ENCODE measurements at places on chromosomes 7 and 10.

- DNase-seq, result no peak
Observed at GRCh38 chr10:98258683-98259454, 9.1 kb downstream of the LOXL4 start.

DNA sequence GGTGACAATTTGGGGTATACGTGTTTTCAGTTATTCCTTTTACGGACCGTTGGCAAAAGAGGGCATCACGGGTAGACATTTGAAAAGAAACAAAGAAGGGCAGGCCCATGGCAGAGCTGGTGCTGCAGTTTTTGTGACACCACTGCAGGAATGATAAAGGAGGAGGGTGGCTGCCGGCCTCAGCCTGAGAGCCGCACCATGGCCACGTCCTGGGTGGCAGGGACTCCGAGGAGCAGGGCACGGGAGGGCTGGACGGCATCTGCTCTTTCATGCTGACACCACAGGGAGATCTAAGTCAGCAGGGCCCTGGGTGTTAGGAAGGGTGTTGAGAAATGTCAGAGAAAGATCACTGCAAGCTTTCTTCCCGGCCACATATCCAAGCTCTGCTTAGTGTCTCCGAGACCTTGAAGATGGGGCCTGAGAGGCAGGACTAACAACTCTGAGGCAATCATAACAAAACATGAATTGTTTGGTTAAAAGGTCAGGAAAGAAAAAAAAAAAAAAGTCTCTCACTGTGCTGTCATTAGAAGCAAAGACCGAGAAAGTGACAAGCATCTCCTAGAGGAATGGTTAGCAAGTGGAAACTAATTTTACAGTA, 36.6 kb downstream of the INSYN2A start:
- DNase-seq, result no peak

GRCh38 chr7:4785371-4785770, 9.9 kb downstream of the AP5Z1 start:
- no peak for DNase-seq

- DNase-seq, result no peak
Observed at GRCh38 chr10:95360122-95360714, 69.4 kb upstream of the PDLIM1 start.

GRCh38 chr10:83539528-83540308, 599.6 kb upstream of the GHITM start:
- DNase-seq, result peak; percentile 88

DNA sequence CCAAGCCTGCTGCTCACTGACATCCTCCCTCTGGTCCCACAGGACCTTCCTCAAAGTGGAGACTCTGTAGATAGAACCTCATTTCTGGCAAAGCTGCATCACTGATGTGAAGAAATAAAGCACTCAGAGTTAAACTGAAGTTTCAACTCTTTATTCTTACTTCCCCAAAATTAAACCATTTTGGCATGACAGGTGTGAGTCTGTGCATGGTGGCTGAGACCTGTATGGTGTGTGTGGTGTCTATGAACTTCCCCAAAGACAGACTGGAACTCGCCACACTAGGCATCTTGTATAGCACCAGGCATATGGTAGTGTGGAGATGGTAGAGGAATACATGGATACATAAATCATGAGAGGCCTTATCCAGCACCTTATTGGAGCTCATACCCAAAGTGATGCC, 6.6 kb upstream of the WDFY4 start:
- DNase-seq, result no peak

DNA sequence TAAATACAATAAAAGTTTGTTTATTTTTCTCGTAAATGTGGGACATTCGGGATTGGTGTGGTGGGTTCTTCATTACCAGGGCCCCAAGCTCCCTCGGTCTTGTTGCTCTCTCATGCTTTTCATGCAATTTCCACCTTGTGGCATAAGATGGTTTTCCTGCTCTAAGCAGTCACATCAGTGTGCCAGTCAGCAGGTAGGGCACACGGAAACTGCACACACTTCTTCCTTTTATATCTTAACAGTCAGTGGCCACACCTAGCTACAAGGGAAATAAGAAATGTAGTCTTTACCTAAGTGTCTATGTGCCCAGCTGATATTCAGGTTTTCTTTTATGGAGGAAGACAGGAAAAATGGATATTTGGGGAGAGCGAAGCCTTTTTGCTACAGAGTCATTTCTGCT, 6.5 kb downstream of the TAF5 start:
- DNase-seq, result no peak

- DNase-seq, result no peak
Observed at GRCh38 chr10:44906486-44906885, 4.7 kb upstream of the TMEM72 start.

DNA sequence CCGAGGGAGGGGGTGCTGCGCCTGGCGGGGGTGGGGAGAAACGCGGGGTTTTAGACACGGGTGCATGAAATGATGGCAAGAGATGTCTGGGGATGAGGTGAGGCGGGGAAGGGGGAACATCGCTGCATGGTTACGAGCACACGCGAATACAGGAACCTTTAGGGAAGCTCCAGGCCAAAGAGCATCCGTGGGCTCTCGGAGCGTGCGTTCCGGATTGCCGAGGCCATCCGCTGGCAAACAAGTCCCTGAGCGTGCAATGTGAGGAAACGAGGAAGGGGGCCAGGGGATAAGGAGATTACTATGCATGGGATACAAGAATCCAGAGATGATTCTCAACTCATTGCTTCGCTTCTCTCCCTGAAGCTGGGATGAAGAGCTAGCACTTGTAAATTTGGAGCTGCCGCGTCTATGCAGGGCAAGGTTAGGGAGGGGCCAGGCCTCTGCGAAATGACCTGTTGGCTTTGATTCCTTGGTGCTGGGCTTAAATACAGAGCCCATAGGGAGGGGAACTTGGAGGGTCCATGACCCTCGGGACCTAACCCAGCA, 520 bp upstream of the WNT2 start:
- DNase-seq, result peak; percentile 15

DNA sequence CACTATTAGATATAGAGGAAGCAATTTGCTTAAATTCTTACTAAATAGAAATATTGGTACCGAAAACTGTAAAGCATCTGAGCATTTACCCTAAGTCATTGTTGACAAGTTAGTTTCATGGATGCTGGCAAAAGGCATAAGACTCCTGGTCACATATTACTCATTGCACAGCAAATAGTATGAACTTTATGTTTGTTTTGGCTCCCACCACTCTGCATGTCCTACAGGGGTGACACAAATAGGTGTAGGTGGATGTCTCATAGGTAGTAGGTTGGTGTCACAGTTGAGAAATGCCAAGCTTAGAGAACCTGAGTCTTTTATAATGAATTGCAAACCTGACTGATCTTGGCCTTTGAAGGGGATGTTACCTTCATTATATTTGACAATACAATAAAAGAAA, 199.6 kb upstream of the SEMA3D start:
- DNase-seq, result no peak

- DNase-seq, result no peak
Observed at GRCh38 chr7:29126804-29127203, 19.5 kb downstream of the CPVL start.

DNA sequence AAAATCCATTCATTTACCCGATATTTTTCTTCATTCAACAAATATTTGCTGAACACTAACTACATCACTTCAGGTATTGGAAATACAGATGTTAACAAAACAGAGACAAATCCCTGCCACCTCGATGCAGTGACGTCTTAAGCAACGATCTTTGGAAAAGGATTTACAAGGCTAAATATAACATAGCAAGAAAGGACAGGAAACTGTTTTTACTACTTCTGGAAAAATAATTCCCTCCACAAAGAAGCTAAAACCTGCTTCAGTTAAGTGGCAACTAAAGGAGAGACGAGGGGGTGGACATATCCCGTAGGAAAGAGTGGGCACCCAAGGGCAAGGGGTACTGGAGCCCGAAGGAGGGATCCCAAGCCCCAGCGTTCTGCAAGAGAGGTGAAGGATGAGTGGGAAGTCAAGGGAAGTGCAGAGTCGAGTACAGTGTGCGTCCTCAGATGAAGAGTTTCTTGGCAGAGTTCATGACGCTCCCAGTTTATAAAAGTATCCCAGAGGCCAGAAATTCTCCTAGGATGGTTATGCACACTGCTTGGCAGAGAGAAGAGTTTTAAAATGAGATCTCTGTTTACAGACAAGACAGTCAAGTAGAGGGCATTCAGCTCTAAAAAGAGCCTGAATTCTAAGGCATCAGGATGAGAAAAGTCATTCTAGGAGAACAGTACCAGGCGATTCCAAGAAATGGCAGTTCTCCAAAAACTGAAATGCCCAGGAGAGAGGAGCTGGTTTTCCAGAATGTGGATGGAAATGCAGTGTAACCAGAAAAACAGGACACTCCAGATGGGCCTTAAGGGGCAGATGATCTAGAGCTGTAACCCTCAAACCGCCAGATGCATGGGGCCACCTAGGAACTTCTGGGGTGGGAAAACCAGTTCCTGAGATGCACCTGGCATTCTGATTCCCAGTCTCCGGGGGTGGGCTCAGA, 97.3 kb downstream of the GRB10 start:
- no peak for DNase-seq

GRCh38 chr10:110074758-110075671, 67.2 kb downstream of the ADD3 start:
- no peak for DNase-seq

DNA sequence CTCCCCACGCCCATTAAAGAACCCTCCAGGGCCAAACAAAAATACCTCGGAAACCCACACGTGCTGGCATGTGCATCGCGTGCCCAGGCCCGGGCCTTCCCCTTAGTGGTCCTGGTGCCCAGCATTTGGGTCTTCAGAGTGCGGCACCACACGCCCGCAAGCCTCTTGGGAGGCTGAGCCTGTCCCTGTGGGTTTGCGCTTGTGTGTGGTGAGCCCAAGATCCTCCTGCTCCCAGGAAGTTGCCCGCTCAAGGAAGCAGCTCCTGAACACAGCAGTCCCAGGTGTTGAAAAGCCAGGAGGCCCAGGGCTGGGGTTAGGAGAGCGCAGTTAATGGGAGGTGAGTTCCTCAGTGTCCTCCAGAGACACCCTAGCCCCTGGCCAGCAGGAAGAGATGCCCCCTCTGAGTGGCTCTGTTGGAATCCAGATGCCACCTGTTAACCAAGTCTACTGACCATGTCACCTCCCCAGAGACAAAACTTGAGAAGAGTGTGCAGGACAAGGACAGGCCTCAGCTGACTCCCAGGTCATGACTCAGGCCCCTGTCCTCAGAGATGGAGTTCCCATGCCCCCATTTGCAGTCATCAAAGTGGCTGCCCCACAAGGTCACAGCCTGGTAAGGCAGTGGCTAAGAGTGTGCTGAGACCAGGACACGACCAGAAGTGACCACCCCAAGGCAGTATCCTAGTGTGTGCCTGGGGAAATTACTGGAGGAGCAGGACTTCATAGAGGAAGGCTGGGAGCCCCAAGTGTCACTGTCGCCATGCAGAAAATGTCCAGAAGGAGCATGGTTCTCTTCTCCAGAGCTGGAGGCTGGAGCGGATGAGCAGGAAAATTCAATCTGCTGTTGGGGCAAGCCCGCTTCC, 5.2 kb downstream of the FZD9 start:
- DNase-seq, result no peak

GRCh38 chr7:155621418-155621980, 23.0 kb upstream of the RBM33 start:
- DNase-seq, result no peak

- DNase-seq, result no peak
Observed at GRCh38 chr10:83673316-83673715, 466.0 kb upstream of the GHITM start.

- DNase-seq, result peak; percentile 88
Observed at GRCh38 chr7:70372768-70373515, 759.0 kb upstream of the GALNT17 start.

DNA sequence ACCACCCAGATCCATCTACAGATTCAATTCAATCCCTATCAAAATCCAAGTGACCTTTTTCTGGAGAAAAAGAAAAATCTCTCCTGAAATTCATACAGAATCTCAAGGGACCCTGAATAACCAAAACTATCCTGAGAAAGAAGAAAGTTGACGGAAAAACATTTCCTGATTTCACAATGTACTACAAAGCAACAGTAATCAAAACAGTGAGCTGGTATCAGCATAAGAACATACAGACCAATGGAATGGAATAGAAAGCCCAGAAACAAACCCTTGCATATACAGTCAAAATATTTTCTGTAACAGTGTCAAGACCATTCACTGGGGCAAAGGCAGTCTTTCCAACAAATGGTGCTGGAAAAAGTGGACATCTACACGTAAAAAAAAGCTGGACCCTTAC, 89.9 kb downstream of the JMJD1C start:
- no peak for DNase-seq

DNA sequence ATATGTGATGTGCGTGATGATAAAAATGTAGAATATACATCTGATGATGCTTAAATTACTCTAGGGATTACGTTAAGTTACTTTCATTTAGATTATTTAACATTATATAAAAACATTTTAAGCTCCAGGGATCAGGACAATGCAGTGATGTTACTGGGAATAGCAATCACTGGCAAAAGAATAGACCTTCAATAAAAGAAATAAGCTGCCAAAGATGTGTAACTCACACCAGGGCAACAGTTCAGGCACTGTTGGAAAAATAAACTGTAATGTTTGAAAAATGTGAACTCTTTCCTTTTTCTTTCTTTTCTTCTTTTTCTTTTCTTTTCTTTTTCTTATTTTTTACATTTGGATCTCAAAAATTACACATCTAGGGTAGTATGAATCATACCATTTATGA, 131.7 kb downstream of the SEMA3D start:
- DNase-seq, result no peak

- DNase-seq, result no peak
Observed at GRCh38 chr7:118312051-118312450, 87.5 kb downstream of the ANKRD7 start.

GRCh38 chr7:56033671-56034432, 17.4 kb downstream of the PSPH start:
- DNase-seq, result peak; percentile 99

DNA sequence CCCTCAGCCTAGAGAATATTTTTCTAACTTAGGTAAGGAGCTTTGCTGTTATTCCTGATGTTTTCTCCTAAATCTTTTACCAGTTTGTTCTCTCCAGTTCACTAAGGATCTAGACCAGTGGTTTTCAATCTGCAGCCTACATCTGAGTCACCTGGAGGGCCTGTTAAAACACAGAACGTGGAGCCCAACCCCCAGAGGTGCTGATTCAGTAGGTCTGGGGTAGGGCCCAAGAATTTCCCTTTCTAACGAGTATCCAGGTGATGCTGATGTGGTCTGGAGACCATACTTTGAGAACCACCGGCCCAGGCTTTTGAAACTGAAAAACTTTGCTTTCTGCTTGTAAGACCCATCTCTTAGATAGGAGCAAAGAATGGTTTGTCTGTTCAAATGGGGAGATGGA, 51.2 kb upstream of the KMT2E start:
- no peak for DNase-seq

DNA sequence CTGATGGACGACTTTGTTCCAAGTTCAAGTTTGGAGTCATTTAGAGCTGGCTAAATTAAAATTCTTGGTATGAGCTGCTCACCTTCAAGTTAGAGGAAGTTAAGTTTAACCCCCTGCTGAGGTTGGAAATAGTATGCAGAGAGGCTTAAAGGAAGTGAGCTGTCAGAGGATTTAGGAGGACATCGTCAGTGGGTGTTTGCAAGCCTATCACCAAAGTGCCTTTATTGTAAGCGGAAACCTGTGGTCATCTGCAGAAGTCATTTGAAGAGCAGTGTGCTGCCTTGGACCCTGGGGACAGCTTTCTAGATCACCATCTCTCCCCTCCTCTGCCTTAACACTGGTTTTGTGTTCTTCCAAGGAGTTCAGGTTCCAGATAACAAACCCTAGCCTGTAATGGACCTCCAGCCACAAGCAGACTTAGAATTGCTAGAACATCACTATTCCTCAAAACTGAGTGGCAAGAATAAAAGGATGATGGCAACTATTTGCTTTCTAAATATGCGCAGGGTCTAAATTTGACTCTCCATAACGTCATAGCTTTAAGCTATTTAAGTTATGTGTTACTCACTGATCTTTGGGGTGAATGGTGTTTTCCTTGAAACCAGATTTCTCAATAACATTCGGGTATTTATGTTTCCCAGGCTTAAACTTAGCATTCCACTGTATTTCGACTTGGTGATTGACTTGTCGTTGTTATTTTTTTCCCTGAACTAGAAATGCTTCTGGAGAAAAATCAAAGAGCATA, 93.4 kb downstream of the SLC39A12 start:
- no peak for DNase-seq

Data from SK-N-DZ (cell line).